ENCODE measurements at places on chromosomes 5 and 9.
A peak's percentile ranks its signal among the peaks of the same experiment; 100 is the strongest.

DNA sequence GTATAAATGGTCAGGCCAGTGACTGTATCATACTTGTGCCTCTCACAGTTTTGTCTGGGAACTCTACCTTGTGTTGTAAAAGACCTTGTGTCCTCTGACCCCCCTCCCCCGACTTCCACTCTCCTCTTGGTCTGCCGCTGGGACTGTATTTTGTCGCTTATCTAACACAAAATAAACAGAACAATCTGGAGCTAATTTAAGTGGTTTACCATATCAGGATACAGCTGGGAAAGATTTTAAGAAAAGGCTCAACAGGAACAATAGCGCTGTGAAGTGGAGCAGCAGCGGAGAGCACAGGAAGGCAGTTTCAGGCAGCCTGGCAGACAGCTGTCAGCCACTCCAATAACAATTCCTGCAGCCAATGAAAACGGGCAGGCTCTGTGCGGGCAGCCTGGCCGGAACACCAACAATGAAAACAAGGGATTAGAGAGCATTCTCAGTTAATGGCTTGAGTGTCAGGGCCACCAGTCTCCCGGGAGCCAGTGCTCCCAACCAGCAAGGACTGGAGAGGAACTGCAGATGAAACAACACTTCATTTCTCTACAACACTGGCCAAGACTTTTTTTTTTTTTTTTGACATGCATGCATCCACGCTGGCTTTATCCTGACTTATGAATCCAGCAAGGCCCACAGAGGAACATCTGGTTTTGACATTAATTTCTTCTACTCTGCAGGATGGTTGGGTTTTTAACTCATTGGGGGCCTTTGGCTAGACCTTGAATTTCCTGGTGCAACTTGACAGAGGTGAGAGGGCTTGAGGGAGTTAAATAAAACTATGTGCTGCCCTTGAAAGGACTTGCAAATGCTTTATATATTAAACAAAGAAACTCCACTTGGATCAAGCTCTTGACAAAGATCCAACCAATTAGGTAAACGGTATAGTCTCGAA is 76.7 kb downstream of the ARSB start:
- no peak for DNase-seq

- DNase-seq, result no peak
Observed at GRCh38 chr5:131416729-131417128, 152.9 kb downstream of the CDC42SE2 start.

DNA sequence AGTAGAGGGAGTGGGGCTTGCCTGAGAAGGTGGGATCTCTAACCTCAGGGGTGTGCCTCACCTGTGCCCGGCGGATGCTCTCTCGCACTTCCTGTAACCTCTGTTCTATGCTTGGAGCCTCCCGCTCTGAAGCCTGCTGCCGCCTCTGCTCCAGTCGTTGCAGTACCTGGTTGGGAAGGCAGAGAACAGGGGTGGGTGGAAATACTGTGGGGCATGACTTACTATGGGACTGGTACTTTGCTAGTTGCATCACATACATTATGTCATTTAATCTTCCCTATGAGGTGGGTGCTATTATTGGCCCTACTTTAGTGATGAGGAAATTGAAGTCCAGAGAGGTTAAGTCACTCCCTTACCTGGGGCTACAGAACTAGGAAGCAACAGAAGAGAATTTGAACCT is 5.2 kb downstream of the FCHSD1 start:
- no peak for DNase-seq

DNA sequence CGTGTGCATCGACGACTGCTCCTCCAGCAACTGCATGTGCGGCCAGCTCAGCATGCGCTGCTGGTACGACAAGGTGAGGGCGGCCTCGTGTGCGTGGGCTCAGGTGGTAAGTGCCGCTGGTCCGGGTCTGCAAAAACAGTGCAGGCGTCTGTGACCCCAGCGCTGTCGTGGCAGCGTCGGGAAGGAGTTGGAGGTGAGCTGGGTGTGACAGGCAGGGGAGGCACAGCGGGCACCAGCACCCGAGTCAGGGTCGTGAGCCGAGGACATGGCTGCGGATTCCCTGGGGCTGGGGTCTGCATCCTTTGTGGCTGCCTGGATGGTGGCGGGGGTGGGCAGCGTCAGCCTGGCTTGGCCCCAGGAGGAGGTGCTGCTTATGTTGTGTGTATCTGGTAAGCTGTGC is 63.1 kb upstream of the CACNA1B start:
- no peak for DNase-seq

- DNase-seq, result no peak
Observed at GRCh38 chr5:11128021-11128420, 367.0 kb upstream of the DAP start.

- no peak for DNase-seq
Observed at GRCh38 chr5:136375920-136376319, 10.6 kb upstream of the TRPC7 start.

- peak; percentile 45 for DNase-seq
Observed at GRCh38 chr9:20941174-20941690, 90.2 kb downstream of the HACD4 start.

- DNase-seq, result no peak
Observed at GRCh38 chr5:78318337-78318736, 23.8 kb upstream of the AP3B1 start.

DNA sequence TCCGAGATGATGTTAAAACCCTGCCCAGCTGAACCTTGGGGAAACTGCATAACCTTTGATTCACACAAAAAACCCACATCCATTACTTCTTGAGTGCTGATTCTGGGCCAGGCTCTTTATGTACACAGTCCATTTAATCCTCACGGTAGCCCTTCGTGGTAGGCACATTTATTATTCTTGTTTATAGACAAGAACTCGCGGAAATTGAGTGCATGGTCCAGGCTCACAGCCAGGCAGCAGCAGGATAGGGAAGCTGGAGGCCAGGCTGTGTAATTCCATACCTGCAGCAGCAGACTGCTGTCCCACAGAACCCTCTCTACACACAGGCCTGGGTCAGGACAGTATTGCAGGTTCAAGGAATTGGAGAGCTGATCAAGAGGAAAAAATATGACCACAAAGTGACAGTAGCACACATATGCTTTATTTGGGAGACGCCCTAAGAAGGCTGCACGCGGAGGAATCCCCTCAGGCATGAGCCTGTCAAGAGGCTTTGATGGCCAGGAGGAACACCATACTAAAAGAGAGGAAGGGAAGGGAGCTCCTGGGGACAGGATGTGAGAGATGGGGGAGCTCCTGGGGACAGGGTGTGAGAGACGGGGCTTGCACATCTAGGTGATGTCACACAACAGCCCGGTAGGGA is 28.4 kb upstream of the FAM120A start:
- DNase-seq, result no peak

GRCh38 chr9:3939820-3940219 is 360.0 kb downstream of the GLIS3 start:
- DNase-seq, result no peak

DNA sequence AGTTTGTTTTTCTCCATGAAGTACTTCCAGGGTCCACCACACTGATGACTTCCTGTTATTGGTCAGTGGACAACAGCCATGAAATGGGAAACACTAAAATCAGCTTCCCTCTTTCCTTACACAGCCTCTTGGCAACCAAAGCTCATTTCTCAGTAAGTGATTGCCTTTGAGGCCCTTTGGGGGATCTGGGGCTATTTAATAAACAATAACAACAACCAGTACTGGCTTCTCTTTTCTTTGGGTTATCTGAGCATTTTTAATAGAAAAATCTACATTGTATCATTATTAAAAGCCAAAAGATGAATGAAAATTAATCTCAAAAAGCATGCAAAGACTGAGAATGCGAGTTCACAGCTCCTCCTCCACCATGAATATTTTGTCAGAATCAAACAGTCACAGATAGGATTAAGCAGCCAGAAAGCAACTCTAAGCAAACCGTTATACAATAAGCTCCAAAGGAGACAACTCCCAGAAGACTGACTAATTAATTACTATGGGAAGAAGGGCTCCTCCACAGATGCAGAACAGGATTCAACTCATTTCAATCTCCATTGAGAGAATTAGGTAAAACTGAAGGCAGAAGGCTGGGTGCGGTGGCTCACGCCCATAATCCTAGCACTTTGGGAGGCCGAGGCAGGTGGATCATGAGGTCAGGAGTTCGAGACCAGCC is 68.3 kb downstream of the SERINC5 start:
- DNase-seq, result no peak

GRCh38 chr5:17989036-17989435 is 354.8 kb downstream of the TAF11L14 start:
- no peak for DNase-seq

DNA sequence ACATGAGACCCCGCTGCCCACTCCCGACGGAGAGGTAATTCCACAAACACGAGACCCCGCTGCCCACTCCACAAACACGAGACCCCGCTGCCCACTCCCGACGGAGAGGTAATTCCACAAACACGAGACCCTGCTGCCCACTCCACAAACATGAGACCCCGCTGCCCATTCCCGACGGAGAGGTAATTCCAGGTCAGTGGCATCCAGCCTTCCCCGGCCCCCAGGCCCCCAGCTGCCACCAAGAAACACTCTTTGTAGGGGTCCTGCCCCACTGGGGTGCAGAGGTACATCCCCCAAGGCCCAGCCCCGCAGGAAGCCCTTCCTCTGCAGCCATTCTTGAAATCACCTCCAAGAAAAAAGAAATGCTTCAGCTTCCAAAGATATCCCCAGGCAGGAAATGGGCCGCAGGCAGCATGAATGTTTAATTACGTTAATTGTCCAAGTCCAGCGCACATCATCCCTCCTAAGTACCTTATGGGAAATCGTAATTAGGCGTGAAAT is 115.9 kb downstream of the ADAMTS2 start:
- no peak for DNase-seq

GRCh38 chr5:143309661-143310431 is 93.6 kb downstream of the NR3C1 start:
- DNase-seq, result no peak

DNA sequence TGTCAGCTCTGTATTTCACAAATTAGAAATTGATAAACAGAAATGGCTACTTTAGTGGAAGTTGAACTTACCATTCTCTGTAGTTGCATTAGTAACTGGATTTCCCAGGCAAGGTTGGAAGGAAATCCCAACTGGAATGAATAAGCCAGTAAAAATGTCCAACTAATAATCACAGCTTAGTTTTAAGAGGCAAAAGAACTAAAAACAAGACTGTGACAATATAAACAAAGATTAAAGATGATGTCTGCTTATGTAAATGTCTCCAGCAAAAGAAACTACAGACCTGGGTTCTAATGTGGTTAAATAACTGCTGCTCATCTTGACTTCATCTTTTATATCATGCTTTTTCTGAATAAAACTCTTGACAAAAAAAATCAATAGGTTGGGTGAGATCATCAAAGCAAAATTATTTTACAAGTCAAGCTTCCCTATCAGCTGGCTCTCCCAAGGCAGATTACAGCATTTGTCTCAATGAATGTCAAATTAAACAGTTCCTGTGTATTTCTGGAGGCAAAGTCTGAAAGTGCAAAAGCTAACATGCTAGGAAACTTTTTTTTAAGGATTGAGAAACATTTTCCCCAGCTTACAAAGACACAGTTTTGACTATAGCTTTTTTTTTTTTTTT is 62.3 kb upstream of the HMHB1 start:
- DNase-seq, result no peak

DNA sequence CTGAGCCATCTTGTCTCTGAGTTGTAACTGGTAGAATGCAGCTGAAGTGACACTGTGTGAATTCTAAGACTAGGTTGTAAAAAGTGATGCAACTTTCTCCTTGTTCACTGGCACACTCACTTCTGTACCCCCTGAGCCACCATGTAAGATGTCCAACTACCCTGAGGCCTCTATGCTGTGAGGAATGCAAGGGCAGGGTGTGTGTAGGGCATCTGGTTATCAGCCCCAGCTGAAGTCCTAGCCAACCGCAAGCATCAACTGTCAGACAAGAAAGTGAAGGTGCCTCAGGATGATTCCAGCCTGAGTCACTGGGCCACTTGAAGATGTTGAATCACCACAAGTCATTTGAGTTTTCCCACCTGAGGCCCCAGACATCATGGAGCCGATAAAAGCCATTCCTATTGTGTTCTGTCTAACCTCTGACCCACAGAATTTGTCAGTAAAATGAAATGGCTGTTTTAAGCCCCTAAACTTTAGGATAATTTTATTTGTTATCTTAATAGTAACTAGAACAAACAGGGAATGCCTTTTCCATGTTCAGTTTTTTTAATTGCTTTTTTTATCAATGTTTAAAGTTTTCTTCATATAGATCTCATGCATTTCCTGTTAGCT is 18.7 kb upstream of the RHOBTB3 start:
- DNase-seq, result no peak

- peak; percentile 4 for DNase-seq
Observed at GRCh38 chr9:95379630-95380029, 62.1 kb upstream of the FANCC start.

DNA sequence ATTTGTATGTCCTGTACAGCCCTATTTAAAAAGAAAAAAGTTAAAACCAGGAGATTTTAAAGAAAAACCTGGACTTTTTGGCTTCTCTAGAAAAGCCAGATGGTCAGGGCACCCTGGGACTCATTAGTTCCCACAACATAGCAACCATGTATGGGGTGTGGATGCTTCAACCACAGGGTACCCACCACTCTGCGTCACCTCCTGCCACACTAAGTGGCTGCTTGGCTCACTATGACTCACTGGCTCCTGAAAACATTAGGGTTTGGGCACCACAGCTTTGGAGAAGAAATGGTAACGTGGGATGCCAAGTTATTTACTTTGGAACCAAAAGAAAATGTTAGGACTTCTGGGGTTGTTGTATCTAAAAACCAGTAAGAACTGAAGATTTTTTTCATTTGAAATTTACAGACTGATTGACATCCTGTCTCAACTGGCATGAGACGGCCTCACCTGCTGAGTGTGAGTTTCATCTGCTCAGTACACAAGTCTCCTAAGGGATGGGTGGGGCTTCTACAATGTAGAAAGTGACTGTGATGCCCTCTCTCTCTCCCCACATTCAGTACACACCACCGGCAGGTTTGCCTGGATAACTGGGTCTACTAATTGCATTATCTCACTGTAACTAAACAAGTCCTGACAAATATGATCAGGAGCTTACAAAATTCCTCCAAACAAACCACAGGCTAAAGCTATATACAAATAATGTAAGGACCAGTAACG is 103.9 kb downstream of the ESM1 start:
- DNase-seq, result no peak

GRCh38 chr5:133892774-133893173 is 75.7 kb downstream of the C5orf15 start:
- no peak for DNase-seq

- DNase-seq, result no peak
Observed at GRCh38 chr5:111676466-111676865, 80.5 kb downstream of the NREP start.

DNA sequence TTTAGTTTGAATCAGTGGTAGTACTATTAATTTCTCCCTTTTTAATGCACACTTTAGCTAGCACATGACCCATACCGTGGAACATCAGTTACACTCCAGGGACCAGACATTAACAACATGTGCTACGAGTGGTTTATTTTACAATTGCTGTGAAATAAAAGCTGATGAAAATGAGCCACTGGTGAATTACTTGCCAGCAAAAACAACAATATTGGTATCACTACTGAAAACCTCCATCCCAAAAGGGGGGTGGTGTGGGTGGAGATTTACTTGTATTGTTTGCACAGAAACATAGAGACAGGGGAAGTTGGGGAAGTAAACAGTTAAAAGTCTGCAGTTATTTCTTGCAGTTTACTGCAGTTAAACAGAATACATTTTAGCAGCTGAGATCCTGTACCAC is 369.6 kb upstream of the GRAMD2B start:
- no peak for DNase-seq

Measured in activated CD4-positive, alpha-beta T cell treated with anti-CD3 and anti-CD28 coated beads, Interleukin-2, amount 50 U/mL, for 1 hour (primary cell).